ENCODE measurements at places on chromosomes 4 and X. TPM values are rescaled to one million over a fixed set of nuclear protein-coding genes. Genes with fewer than 3 reads are reported as not detected.

Gene BEX5
- not detected for total RNA-seq

Gene LINC00632
- total RNA-seq: 24.8 TPM

Gene DUSP21
- not detected for total RNA-seq

Gene CYSLTR1
- total RNA-seq: not detected

Gene PRDM8
- total RNA-seq: 32.8 TPM

All from hair follicle dermal papilla cell (primary cell).